Tibial nerve (tissue), 4 donors: ENCODE measurements at places on chromosomes 7 and 10. TPM values are rescaled to one million over a fixed set of nuclear protein-coding genes. Genes with fewer than 3 reads are reported as not detected.

C10orf62 gene
- 1.2 TPM for total RNA-seq

CTAGE4 gene
- 2.5 TPM for total RNA-seq

POU6F2 gene
- 1.8 TPM for total RNA-seq

AKR1C4 gene
- total RNA-seq, result not detected

RSPH10B2 gene
- not detected for total RNA-seq

KIF11 gene
- total RNA-seq, result 0.90 TPM

DNA sequence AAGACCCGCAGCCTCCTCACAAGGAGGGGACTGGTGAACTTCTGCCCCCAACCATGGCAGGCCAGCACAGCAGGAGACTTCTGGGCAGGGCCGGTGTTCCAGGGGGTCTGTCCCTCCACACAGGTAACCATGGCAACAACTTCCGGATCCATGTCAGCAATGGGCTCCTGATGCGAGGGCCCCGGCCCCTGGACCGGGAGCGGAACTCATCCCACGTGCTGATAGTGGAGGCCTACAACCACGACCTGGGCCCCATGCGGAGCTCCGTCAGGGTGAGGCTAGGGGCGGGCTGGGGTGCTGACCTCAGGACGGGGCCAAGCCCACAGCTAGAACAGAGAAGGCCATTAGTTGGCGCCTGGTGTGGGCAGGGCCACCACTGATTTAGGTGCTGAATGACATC, 5.7 kb upstream of the C10orf105 start:
- H3K4me3 ChIP-seq, result no peak overlapping the region
- no peak for DNase-seq
- H3K4me1 ChIP-seq, result peaks cover 42% of the 10 kb centered on the region
- no peaks in the 10 kb centered on the region for H3K27me3 ChIP-seq
- no peaks in the 10 kb centered on the region for H3K36me3 ChIP-seq
- peak overlapping the region; percentile 77 for H3K27ac ChIP-seq

DNA sequence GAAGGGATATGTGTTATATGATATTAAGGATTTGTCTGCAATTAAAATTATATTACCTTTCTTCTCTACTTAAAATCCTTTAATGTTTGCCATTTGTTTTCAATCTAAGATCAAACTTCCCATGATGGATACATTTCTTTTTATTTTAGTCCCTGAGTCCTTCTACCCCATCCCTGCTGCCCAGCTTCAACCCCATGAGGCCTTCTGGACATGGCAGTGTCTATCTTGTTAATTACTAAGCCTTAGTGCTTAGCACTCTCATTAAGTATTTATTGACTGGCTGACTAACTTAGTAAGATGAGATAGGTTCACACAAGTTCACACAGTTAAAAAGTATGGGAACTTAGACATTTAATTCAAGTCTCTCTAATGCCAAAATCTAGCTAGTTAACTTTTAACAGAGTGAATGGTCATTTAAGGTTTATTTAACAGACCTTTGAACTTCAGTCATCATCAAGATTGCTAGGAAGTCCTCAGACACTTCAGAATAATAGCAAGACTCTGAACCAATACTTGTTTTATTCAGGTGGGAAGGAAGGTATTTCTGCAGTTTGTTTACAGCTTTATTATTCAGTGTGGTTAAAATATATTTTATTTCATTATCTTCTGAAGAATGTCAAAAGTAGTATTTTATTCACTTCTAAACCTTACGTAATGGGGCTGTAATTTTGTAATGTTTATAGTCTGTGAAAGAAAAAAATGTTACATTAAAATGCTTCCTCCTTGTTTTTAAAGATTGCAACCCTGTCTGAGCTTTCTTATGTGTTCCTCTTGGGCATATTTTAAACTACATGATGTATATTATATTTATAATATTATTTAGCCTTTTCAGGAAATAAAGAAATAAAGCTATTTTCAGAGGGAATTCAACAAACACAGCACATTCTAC, 848.9 kb downstream of the REEP3 start:
- H3K4me1 ChIP-seq, result no peaks in the 10 kb centered on the region
- H3K27me3 ChIP-seq, result no peaks in the 10 kb centered on the region
- H3K4me3 ChIP-seq, result no peak overlapping the region

GRCh38 chr7:85001495-85002345, 185.1 kb downstream of the SEMA3D start:
- no peak overlapping the region for H3K27ac ChIP-seq
- H3K36me3 ChIP-seq, result no peaks in the 10 kb centered on the region
- H3K4me1 ChIP-seq, result no peaks in the 10 kb centered on the region
- no peak overlapping the region for H3K4me3 ChIP-seq

DNA sequence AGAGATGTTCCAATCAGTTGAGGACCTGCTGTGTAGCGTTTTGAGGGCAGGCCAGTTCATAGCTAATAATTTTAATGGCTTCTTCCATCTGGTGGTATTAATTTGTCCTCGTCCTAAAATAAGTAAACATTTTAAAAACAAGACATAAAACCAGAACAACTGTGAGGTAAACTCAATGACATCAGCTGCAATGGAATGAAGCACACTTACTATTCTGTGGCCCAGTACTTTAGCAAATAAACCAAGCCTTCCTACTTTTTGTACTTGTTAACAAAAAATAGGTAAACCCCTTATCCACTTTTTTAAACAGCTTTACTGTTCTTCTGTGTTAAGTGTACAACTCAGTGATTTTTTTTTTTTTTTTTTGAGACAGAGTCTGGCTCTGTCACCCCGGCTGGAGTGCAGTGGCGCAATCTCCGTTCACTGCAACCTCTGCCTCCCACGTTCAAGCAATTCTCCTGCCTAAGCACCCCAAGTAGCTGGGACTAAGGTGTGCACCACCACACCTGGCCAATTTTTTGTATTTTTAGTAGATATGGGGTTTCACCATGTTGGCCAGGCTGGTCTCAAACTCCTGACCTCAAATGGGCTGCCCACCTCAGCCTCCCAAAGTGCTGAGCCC, 28.9 kb upstream of the FZD1 start:
- no peaks in the 10 kb centered on the region for H3K4me1 ChIP-seq
- DNase-seq, result no peak
- no peaks in the 10 kb centered on the region for H3K36me3 ChIP-seq
- H3K4me3 ChIP-seq, result no peak overlapping the region
- H3K27ac ChIP-seq, result no peak overlapping the region

DNA sequence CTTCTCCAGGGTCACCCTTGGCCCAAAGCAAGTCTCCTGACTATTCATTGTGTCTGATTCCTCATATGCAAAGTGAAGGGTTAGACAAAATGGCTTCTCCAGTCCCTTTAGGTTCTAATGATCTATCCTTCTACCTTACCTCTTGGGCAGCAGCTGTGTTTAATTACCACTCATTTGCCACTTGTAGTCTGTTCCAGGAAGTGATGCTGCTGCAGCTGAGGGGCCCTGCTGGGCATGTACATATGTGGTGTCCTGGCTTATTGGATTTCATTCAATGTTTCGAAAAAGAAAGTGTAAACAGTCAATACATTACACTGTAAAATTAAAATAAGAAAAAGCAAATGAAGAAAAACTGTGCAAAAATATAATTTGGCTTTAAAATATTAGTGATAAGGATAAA, 36.6 kb downstream of the SCIN start:
- H3K4me1 ChIP-seq, result peaks cover 6% of the 10 kb centered on the region
- no peak for DNase-seq
- H3K27me3 ChIP-seq, result no peaks in the 10 kb centered on the region
- no peak overlapping the region for H3K27ac ChIP-seq

DNA sequence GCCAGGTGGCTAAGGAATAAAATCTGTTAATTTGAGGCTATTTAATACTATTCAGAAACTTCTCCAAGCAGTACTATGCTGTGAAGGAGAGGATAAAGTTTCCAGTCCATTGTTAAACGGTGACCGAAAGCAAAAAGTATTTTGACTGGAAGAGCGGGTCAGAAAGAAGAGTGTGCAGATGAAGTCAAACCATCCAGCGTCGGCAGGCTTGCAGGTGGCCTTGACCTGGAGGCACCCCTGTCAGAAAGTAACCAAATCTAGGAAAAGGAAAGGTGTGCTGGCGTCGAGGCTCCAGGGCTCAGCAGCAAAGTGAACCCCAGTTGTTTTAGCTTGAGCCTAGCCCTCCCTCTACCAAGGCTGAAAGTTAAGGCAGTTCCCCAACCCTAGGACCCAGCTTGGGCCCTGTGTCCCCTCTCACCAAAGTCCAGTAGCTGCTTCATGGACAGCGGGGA, 544 bp downstream of the PDK4 start:
- H3K27me3 ChIP-seq, result no peaks in the 10 kb centered on the region
- no peak for DNase-seq
- H3K36me3 ChIP-seq, result peaks cover 47% of the 10 kb centered on the region
- H3K4me1 ChIP-seq, result peaks cover 38% of the 10 kb centered on the region
- peak overlapping the region; percentile 77 for H3K4me3 ChIP-seq

DNA sequence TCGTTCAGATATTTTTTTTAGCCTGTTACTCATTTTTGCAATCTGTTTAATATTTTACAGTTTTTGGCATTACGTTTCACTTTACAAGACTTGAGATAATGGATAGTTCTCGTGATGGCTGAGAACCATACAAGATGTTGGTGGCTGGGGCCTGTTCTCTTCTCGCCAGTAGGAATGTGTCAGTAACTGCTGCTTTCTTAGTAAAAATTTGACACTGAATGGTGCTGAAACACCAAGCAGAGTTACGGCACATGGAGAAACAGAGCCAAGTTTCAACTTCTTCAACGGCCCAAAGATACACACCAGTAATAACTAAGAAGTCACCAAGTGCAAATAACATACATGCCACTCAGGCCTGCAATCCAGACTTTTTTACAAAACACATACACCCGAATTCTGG, 130.4 kb downstream of the NRP1 start:
- DNase-seq, result no peak
- H3K4me3 ChIP-seq, result no peak overlapping the region
- H3K4me1 ChIP-seq, result no peaks in the 10 kb centered on the region
- H3K36me3 ChIP-seq, result no peaks in the 10 kb centered on the region

GRCh38 chr10:28284126-28284525, 18.7 kb downstream of the MPP7 start:
- no peaks in the 10 kb centered on the region for H3K27me3 ChIP-seq
- no peaks in the 10 kb centered on the region for H3K36me3 ChIP-seq
- H3K4me1 ChIP-seq, result no peaks in the 10 kb centered on the region
- no peak overlapping the region for H3K27ac ChIP-seq

- no peaks in the 10 kb centered on the region for H3K4me1 ChIP-seq
- H3K27ac ChIP-seq, result no peak overlapping the region
- no peak overlapping the region for H3K4me3 ChIP-seq
- no peaks in the 10 kb centered on the region for H3K27me3 ChIP-seq
Measured at GRCh38 chr10:126252884-126253610, 135.2 kb downstream of the ADAM12 start.

- H3K4me3 ChIP-seq, result no peak overlapping the region
- H3K27me3 ChIP-seq, result no peaks in the 10 kb centered on the region
- DNase-seq, result no peak
- no peak overlapping the region for H3K27ac ChIP-seq
- no peaks in the 10 kb centered on the region for H3K4me1 ChIP-seq
Measured at GRCh38 chr7:50552921-50553320, 12.3 kb downstream of the DDC start.

DNA sequence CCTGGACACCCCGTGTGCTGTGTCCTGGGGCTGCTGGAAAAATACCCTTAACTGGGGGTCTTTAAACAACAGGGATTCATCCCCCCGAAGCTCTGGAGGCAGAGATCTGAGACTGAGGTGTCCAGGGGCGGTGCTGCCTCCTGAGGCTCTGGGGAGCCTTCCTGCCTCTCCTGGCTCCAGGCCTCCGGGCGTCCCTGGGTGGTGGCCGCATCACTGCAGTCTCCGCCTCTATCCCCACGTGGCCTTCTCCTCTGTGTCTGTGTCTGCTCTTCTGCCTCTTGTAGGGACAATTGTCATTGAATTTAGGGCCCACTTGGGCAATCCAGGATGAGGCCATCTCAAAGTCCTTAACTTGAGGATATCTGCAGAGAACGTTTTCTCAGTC, 216.6 kb downstream of the WDR37 start:
- no peak overlapping the region for H3K27ac ChIP-seq
- no peak overlapping the region for H3K4me3 ChIP-seq

GRCh38 chr10:56928714-56929113, 567.7 kb upstream of the ZWINT start:
- no peak for DNase-seq
- H3K4me1 ChIP-seq, result no peaks in the 10 kb centered on the region
- no peaks in the 10 kb centered on the region for H3K36me3 ChIP-seq
- H3K4me3 ChIP-seq, result no peak overlapping the region
- no peaks in the 10 kb centered on the region for H3K27me3 ChIP-seq

DNA sequence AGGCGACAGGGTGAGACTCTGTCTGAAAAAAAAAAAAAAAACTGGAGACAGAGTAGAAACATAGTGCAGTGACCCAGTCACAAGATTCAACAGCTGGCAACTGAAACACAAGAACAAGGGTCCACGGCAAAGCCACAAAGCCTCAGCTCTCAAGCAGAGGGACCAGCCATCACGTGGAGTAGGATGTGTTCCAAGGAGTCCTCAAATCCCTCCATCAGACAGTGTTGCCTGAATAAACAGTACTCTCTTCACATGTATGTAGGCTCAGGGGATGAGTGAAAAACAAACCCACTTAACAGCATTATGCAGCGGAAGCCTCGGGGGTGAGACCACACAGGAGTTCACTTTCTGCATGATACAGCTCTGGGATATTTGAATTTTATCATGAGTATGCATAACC, 62.0 kb downstream of the SLIT1 start:
- H3K4me3 ChIP-seq, result no peak overlapping the region
- H3K4me1 ChIP-seq, result no peaks in the 10 kb centered on the region
- no peak overlapping the region for H3K27ac ChIP-seq
- DNase-seq, result no peak

GRCh38 chr7:75715864-75716263, 22.9 kb downstream of the HIP1 start:
- peaks cover 6% of the 10 kb centered on the region for H3K36me3 ChIP-seq
- no peaks in the 10 kb centered on the region for H3K27me3 ChIP-seq
- H3K27ac ChIP-seq, result no peak overlapping the region
- peaks cover 19% of the 10 kb centered on the region for H3K4me1 ChIP-seq
- H3K4me3 ChIP-seq, result no peak overlapping the region

DNA sequence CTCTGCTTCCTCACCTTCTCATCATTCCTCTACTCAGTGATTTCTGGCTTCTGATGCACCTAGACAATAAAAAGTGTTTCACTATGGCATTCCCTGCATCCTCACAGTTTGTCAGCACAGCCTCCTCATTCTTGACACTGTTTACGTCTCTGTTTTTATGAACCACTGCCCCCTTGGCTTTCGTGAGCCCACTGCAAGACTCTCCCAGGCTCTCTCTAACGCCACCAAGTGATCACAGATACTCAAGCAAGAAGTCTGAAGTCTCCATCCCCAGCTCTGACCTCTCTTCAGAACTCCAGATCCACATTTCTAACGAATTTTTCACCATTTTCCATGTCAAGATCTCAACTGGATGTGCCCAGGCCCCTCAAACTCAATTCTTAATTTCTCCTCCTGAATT, 8.9 kb downstream of the SLC16A9 start:
- DNase-seq, result no peak
- no peak overlapping the region for H3K4me3 ChIP-seq
- peaks cover 3% of the 10 kb centered on the region for H3K27me3 ChIP-seq
- H3K36me3 ChIP-seq, result no peaks in the 10 kb centered on the region

- H3K36me3 ChIP-seq, result no peaks in the 10 kb centered on the region
- H3K4me3 ChIP-seq, result no peak overlapping the region
- DNase-seq, result no peak
Measured at GRCh38 chr10:26214551-26215395, 1.8 kb upstream of the GAD2 start.

GRCh38 chr7:11231190-11231589, 257.5 kb downstream of the PHF14 start:
- H3K27me3 ChIP-seq, result no peaks in the 10 kb centered on the region
- no peaks in the 10 kb centered on the region for H3K36me3 ChIP-seq
- no peak overlapping the region for H3K4me3 ChIP-seq
